ACHN (cell line): ENCODE measurements at places on chromosomes 12 and 14.
A peak's percentile ranks its signal among the peaks of the same experiment; 100 is the strongest.

- DNase-seq, result peak; percentile 33
Measured at GRCh38 chr14:103679351-103679750, 35.9 kb downstream of the XRCC3 start.

- DNase-seq, result no peak
Measured at GRCh38 chr14:35028435-35028834, 17.6 kb upstream of the FAM177A1 start.

DNA sequence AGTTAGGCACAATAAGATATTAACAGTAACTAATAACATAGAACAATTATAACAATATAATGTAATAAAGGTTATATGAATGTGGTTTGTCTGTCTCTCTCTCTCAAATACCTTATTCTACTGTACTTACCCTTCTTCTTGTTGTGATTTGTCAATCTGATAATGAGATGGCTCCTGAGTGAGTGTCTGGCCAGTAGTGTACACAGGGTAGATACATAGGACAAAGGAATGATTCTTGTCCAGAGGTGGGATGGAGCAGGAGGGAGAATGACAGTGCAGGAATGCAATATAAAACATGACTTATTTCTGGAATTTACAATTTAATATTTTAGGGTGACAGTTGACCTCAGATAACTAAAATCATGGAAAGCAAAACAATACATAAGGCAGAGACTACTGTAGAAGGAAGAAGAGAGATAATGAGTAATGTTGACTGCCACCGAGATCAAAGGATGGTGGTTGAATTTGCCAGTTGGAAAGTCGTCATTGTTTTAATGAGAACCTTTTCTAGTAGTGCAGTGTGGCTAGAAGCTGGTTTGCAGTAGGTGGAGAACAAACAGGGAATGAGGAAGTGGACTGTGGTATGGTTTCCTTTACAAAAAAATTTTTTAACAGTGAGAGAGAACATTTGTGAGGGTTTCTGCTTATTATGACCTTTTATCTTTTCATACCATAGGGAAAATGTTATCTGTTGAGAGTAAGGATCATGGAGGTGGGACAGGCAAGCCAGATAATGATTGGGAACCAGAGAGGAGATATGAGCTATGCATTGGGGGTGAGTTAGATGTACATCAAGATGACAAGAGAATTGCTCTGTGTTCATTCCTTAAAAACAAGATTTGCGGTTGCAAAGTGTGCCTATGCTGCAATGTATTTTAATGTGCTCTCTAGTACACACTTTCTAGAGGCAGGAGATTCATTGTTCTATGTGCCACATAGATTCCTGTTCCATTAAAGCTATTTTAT is 458.3 kb downstream of the BTG1 start:
- no peak for DNase-seq

- no peak for DNase-seq
Measured at GRCh38 chr12:100877776-100878175, 83.2 kb downstream of the ANO4 start.
